ENCODE measurements at places on chromosomes 2 and 18.

- DNase-seq, result no peak
Observed at GRCh38 chr2:27427863-27428212, 593 bp upstream of the NRBP1 start.

GRCh38 chr2:101339266-101339880 lies 30.9 kb upstream of the RNF149 start:
- no peak for DNase-seq

DNA sequence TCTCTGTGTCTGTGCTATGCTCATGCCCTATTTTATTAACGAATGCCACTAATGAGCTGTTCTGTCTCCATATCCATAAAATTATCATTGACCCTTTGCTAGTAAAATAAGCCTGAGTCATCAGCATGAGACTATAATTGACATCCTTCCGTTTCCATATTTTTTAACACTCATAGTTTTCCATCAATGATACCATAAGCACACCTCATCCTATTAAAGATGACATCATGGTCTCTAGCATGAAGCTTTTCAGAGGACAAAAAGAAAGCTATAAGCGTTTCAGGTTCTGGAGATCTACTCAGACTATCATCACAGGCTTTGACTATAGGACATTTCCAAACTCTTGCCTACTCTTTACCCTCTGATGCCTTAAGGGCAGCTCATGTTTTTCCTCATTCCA lies 1.2 kb upstream of the DSC2 start:
- DNase-seq, result no peak

DNA sequence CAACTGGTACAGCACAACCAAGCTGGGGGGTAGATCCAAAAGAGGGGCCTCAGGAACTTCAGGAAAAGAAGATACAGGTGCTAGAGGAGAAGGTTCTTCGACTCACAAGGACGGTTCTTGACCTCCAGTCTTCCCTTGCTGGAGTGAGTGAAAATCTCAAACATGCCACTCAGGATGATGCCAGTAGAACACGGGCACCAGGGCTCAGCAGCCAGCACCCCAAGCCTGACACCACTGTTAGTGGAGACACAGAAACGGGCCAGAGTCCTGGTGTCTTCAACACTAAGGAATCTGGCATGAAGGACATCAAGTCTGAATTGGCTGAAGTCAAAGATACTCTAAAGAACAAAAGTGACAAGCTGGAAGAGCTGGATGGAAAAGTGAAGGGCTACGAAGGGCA lies 43.8 kb downstream of the EMILIN2 start:
- no peak for DNase-seq

DNA sequence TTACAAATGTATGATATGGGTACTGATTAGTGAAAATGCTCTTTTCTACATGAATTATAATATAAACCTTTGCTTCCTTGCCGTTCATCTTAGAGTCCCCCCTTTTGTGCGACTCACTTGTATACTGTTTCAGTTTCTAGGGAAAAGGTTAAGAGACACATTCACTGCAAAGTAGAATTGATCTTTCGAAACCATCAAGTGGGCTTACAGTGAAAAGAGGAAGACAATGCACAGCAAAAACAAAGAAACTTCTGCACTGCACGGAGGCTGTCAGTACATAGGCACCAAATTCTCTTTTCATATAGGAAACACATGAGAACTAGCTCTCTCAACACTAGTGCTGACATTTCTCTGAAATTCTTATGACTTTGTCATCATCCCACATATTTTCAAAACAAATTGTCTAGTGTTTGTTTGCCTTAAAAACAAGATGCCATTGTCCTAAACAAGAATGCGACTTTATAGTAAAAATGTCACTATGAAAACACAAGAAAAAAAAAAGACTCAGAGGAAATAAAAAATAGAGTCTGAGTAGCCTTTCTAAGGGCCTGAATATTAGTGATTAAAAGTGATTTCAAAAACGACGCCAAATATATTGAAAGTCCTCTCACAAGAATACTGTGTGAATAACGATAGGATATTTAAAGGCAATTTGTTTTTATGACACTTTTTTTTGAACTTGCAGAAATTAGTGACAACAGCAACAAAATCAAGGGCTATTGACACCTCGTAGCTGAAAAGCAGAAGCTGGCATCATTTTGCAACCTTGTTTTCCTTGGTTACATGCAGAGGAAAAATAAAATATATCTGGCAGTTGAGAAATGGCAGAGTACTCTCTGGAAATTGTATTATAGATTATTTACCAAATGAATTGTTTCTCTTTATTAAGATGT lies 827.0 kb downstream of the BCL11A start:
- no peak for DNase-seq

DNA sequence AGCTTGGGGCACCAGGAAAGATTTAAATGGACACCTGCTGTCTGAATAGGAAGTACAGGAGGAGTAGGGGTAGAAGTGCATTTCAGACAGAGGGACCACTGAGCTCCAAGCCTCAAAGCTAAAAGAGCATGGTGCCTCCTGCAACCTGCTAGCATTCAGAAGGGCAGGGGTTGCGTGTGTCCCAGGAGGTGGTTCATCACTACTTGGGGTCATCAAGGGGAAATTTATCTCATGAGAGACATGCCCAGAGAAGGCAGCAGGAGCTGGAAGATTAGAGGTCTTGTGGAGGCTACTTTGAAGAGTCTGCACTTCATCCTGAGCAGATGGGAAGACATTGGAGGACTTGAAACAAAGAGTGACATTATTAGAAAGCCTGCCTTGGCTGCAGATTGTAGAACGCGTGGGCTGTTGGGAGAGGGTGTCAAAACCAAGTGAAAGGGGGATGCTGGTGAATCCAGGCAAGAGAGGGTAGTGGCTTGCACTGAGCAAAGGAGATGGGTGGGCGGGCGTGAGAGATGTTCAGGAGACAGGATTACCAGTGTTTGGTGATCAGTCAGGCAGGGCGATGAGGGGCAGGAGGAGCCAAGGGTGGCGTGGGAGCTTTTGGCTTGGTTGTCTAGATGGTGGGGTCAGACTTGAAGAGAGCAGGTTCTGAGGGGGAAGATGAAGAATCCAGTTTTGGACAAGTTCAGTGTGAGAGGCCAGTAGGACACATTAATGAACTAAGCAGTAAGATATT lies 154.0 kb downstream of the DYSF start:
- no peak for DNase-seq

DNA sequence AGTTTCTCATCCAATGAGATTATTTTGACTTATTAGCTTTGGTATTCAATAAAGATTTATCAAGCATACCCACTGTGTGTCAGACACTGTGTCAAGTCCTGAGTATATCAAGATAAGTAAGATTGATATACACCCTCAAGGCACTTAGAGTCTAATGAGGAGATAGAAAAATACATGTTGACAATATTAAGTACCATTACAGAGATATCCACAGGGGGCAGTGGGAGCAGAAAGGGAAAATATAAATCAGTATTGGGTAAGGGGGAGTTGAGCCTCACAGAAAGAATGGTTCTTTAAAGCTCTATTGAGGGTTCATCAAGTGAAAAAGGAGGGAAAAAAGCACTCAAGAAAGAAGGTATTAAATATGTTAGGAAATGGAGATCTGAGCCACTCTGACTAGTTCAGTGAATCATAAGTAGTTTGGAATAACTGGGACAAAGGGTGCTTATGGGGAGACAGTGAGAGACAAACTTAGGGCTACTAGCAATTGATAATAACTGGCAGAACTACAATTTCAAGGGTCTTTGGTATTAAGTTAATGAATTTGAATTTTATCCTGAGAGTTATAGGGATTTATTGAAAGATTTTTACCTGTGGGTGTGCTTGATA lies 45.5 kb upstream of the SLC8A1 start:
- DNase-seq, result peak; percentile 23

- DNase-seq, result no peak
Observed at GRCh38 chr2:11355194-11356053, 11.0 kb upstream of the ROCK2 start.

All from NCI-H82 (cell line).